ENCODE measurements at places on chromosomes 2 and 18.
A peak's percentile ranks its signal among the peaks of the same experiment; 100 is the strongest.

GRCh38 chr2:236354056-236354940 is 90.1 kb upstream of the ASB18 start:
- no peak for DNase-seq

- no peak for DNase-seq
Observed at GRCh38 chr2:46170611-46171350, 126.4 kb upstream of the EPAS1 start.

DNA sequence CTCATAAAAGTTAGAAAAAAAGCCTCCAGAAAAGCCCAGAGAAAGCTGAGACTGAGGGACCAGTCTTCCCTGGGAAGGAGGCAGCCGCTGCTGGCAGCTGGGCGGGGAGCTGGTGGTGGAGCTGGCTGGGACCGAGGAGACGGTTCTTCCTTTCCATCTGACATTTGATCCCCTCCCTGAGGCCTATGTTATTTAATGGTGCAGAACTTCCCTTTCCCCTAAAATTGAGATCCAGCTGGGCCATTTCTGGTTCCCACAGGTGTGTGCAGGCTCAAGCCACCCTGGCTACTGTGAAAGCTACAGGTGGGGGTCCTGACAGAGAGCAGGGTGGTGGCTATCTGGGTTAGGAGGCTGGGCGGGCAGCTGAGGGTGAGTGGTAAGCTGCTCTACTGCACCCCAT is 81.5 kb upstream of the FZD7 start:
- DNase-seq, result no peak

- DNase-seq, result no peak
Observed at GRCh38 chr2:41698678-41699422, 349.0 kb upstream of the PKDCC start.

- DNase-seq, result no peak
Observed at GRCh38 chr2:150450765-150451164, 36.7 kb downstream of the RND3 start.

DNA sequence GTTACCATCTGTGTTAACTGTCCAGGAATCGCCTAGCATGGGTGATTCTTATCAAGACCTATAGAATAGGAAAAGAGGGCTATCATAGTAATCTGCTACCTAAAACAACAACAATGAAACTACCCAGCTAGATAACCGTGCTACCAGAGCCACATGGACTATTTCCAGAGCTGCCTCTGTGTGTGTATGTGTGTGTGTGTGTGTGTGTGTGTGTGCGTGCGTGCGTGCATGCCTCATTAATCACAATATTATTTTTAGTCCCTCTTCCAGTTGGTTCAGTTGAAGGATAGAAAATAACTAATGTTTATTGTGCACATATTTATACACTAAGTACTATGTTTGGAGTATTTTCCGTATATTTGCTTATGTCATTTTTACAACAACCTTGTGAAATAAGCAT is 201.1 kb downstream of the SP3 start:
- DNase-seq, result no peak

- no peak for DNase-seq
Observed at GRCh38 chr2:11396467-11397445, 52.3 kb upstream of the ROCK2 start.

- no peak for DNase-seq
Observed at GRCh38 chr2:17327649-17328048, 190.6 kb downstream of the RAD51AP2 start.

GRCh38 chr2:177545981-177546585 is 153.5 kb downstream of the AGPS start:
- DNase-seq, result no peak

DNA sequence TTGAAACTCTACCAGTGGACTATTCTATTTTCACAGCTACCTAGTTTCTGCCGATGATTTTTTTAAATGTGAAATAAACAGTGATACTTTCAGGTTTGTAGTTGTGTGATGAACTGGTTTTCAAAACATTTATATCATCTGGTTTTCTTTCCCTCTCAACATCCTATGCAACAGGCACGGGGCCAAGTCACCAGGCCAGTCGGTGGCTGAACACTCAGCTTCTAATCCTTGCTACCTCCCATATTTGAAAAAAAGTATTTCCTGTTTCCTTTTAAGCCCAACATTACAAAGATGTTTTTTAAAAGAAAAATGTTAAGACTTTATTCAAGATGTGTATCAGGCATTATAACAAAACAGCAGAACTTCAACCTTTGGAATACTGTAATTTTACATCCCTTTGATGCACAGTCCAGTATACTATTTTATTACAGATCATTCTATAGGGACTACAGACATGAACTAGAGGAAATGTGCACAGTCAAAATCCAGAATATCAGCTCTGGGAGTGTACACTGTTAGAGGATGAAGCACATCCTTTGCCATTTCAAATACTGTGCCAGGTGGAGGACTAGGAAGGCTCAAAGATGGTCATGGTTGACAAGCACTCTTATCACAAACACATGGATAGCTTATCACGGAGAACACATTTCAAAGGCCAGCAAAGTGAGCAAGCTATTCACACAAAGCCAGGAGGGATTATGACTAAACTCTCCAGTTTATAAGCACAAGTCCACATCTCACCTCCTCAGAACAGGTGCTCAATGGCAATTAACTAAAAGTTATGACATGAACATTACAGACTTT is 14.6 kb downstream of the MRPL35 start:
- DNase-seq, result no peak

GRCh38 chr2:98822301-98823164 is 91.6 kb upstream of the MGAT4A start:
- DNase-seq, result peak; percentile 34

GRCh38 chr2:164771897-164772296 is 69.7 kb downstream of the COBLL1 start:
- no peak for DNase-seq

- no peak for DNase-seq
Observed at GRCh38 chr2:232551776-232552175, 1.3 kb downstream of the EIF4E2 start.

- no peak for DNase-seq
Observed at GRCh38 chr18:49094979-49095632, 144.3 kb upstream of the SMAD7 start.

DNA sequence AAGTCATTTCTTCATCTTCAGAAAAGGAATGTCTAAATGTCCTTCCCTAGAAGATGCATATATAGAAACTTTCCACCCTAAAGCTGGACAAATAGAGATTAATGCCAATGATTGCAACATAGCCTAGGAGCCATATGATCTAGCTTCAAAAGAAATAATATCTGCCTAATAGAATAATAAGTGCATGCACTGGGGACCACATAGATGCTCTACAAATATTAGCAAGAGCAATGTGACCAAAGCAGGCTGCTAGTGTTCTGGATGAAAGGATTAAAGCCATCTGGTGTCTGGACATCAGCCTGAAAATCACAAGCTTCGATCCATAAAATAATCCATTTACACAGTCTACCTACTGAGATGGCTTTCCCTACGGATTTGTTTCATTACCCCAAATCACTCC is 280.1 kb upstream of the KLHL14 start:
- DNase-seq, result no peak

All from stimulated activated CD8-positive, alpha-beta memory T cell treated with anti-CD3 and anti-CD28 coated beads, Interleukin-12 subunit alpha, Interleukin-12 subunit beta, amount 100 ng/mL, for 4 hours (primary cell).